ENCODE measurements at places on chromosomes 3 and 15.

DNA sequence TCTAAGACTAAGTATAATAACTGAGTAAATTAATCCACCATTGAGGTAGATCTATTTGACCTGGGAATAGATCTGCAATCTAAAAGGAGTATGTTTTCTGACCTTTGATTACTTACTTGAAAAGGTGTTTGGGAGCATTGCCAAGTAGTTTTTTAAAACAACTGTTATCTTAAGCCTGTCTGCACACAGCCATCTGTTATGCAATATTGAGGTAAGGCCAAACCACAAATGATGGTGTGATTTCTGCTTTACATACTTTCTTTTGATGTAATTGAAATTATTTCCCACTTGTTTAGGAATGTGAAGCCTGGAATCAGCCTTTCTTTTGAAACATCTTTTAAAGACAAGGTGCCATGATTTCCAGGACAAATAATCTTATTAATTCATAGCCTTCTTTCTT lies 274.0 kb downstream of the BBX start:
- DNase-seq = peak; percentile 34

- DNase-seq = no peak
Measured at GRCh38 chr15:75064846-75065245, 41.5 kb downstream of the PPCDC start.

DNA sequence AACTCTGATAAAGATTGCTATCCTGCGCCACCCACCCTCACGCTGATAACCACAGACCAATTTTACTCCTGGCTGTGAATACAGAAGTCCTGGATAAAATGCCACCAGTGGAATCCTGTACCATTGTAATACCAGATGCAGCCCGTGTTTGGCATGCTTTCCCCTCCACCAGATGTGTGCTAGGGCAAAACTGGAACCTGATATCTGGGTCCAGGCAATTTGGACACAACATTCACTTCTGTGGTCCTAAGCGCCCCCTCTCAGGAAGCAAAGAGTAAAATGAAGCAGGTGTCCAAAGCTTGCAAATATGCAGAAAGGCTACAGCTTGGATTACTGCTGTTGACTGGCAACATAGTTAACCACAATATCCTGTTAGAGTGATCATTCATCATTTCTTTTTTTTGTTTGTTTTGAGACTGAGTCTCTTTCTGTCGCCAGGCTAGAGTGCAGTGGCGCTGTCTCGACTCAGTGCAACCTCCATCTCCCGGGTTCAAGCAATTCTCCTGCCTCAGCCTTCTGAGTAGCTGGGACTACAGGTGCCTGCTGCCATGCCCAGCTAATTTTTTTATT lies 32.8 kb downstream of the LOXL1 start:
- no peak for DNase-seq

DNA sequence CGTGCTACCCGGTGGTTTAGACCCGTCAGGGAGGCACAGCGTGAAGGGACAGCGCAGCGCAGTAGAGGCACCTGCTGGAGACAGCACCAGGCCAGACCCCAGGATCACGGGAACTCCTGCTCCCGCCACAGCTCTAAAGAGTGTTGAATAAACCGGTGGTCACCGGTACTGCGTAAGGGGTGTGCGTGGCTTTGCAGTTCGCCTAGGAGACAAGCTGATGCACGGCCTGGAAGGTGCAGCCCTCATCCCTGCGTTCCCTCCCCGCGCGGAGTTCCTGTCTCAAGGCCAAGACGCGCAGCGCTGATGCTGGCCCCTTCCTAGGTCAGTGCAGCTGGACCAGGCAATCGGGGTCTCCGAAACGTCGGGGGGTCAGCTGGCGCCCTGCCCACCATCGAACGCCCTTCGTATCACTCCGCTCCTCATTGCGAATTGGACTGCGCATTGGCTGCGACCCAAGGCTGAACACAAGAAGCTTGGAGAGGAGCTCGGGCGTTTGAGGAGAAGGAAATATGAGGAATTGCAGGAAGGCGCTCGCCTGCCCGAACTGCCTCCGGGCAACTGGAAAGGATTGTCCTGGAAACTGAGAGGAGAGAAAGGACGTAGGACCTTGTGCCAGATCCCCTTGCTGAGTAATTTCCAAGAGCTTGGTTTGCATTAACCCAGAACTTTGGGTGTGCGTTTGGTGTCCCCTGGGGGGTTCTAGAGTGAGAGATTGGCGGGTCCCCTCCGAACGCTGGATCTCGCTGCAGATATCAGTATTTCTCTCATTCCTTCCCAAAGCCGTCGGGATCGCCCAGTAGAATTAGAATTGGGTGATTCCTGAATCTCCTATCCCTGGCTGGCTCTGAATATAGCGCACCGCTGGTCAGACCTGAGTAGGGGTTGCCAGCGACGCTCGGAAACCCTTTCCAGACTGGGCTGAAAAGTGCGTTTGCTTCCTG lies 2.3 kb upstream of the SOX14 start:
- no peak for DNase-seq

GRCh38 chr3:87186608-87187159 lies 40.4 kb upstream of the CHMP2B start:
- no peak for DNase-seq

- DNase-seq = no peak
Measured at GRCh38 chr3:32284443-32285212, 46.1 kb downstream of the CMTM8 start.

Data from hematopoietic multipotent progenitor cell treated with erythropoietin and hydrocortisone succinate and interleukin-3 and kit ligand, for 8 days (in vitro differentiated cells).